ENCODE measurements at places on chromosomes 13 and 19. TPM values are rescaled to one million over a fixed set of nuclear protein-coding genes. Genes with fewer than 3 reads are reported as not detected.

The SIAH3 gene
- total RNA-seq = not detected

DNA sequence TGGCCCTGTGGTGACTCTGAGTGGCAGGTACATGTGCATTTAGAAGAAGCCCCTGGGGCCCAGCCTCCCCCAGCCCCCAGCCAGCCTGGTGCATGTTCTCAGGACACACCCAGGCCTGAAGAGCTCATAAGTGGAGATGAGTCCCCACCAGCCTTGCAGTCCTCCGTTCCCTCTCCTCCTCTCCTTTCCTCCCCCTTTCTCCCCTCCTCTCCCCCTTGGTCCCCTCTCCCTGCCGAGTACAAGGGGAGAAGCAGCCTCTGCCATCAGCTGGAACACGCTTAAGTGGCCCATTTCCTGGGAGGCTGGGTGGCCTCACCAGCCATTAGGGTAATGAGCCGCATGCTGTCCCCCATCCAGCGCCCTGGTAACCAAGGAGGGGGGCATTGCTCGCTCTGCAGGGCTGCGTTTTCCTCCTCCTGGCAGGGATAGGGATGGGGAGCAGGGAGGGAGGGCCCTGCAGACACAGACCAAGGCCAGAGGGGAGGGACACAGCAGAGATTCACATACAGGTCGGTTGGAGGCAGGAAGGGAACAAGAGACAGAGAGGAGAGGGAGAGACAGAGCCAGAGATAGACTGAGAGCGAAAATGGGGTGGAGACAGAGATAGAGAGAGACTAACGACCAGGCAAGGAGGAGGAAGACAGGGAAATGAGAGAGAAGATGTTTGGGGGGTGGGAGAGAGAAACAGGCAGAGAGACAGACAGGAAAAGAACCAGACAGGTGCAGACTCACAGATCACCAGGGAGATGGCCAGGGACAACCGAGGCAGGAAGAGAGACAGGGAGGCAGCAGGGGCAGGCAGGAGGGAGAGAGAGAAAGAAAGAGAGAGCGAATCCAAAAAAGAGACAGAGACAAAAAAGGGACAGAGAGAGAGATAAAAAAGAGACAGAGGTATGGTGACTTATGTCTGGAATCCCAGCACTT lies 19.3 kb upstream of the DPP9 start:
- DNase-seq = no peak

DNA sequence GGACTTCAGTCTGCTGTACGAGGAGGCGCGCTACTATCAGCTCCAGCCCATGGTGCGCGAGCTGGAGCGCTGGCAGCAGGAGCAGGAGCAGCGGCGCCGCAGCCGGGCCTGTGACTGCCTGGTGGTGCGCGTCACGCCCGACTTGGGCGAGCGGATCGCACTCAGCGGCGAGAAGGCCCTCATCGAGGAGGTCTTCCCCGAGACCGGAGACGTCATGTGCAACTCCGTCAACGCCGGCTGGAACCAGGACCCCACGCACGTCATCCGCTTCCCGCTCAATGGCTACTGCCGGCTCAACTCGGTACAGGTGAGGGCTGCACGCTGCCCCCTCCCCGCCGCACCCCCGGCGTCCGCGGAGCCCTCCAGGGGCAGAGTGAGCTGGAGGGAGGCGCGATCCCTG lies 14.6 kb downstream of the KCTD15 start:
- DNase-seq = peak; percentile 66

The AP2A1 gene
- total RNA-seq = 81.1 TPM

The LRRC63 gene
- total RNA-seq = not detected

DNA sequence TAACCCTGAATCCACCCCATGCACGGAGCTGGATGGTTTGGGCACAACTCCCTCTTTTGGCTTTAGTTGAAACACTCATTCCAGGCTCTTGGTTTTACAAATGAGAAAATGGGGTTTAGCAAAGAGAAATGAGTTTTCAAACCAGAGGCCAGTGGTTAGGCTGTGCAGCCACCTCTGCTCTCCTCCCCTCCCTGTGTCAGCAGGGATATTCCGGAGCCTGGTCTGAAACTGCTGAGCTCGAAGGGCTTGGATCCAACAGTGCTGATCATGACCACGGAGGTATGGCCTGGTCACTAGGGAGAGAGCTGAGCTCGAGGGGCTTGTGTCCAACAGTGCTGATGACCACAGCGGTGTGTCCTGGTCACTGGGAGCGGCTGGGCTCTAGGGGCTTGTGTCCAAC lies 41.5 kb downstream of the ZNF787 start:
- DNase-seq = no peak

The OR7D4 gene
- not detected for total RNA-seq

DNA sequence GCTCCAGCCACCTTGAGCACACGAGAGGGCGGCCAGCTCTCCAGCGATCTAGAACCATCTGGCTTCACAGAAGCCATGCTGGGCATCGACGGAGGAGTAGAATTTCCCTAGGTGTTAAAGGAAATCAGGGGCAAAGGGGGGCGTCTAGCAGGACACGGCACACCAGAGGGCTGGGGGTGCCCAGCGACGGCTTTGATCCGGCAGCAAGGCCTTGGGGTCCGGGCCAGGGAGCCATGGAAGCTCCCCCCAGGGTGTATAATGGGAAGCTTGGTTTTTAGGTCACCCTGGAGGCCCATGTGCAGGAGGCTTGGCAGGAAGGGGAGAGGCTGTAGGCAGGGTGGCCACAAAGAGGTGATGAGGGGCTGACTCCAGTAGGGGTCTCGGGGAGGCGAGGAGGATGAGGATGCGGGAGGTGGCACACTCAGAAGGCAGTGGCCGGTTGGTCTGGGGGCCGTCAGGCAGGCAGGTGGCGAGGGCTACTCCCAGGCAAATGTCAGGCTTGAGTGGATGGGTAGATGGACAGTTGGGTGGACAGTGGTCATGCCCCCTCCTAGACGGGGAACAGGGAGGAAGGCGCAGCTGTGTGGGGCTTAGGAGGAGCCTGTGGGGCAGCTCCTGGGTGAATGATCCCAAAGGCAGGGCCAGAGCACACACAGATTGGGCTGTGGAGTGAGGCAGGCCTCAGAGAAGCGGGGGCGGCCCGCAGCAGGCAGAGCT lies 5.6 kb downstream of the KMT5C start:
- DNase-seq = no peak

- peak; percentile 89 for DNase-seq
These were observed 20.3 kb upstream of the AKT2 start for GRCh38 chr19:40305403-40305802.

DNA sequence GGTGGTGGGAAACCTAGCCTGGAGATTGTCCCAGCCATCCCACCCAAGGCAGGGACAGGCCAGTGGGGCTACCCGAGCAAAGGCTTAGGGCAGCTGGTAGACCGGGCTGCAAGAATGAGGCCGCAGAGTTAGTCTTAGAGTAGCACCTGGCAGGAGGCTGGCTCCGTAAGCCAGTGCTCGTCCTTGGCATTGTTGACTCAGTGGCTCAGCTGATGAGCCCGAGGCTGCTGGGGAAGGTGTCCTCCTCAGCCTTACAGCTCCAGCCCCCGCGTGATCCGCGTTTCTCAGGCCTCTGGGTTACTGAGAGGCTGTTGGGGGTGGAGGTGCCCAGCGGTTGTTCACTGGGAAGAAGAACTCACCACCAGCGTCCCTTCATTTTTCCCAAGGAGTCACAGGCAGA lies 24.7 kb downstream of the PPP1R37 start:
- DNase-seq = no peak

GRCh38 chr19:16660763-16661479 lies at the start of gene TMEM38A:
Gene TMEM38A, plus strand, starts transcription at chr19:16661139. Its CDS starts 79 bp downstream, at chr19:16661218.
- peak; percentile 71 for DNase-seq

The KIR3DL2 gene
- not detected for total RNA-seq

GRCh38 chr13:113803409-113804016 lies 44.5 kb downstream of the TMEM255B start:
- DNase-seq = no peak

The ZNF180 gene
- total RNA-seq = 11.1 TPM

DNA sequence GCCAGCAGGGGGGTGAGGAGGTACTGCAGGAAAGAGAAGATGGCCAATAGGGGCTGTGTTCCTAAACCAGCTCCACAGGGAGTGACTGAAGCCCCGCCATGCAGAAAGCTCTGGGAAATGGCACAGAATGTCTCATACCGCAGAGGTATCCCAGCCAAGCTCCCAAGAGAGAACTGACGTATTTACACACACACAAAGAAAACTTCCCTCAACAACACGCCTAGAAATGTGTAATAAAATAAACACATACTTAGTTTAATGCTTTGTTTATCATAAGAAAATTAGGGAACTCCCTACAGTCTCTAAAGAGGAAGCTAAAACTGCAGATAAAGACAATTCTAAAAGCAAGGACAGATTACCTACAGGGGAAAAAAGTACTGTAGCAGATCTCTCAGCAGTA lies 40.0 kb downstream of the ESD start:
- no peak for DNase-seq

- DNase-seq = no peak
These were observed 743.8 kb upstream of the SLC10A2 start for GRCh38 chr13:103810026-103810425.

- DNase-seq = no peak
These were observed 3.0 kb upstream of the TNNT1 start for GRCh38 chr19:55152017-55152416.

GRCh38 chr13:97249796-97250495 lies 27.8 kb downstream of the MBNL2 start:
- DNase-seq = no peak

- DNase-seq = no peak
These were observed 70.2 kb downstream of the KLF2 start for GRCh38 chr19:16394681-16395375.

The PHLDB3 gene
- 5.7 TPM for total RNA-seq

DNA sequence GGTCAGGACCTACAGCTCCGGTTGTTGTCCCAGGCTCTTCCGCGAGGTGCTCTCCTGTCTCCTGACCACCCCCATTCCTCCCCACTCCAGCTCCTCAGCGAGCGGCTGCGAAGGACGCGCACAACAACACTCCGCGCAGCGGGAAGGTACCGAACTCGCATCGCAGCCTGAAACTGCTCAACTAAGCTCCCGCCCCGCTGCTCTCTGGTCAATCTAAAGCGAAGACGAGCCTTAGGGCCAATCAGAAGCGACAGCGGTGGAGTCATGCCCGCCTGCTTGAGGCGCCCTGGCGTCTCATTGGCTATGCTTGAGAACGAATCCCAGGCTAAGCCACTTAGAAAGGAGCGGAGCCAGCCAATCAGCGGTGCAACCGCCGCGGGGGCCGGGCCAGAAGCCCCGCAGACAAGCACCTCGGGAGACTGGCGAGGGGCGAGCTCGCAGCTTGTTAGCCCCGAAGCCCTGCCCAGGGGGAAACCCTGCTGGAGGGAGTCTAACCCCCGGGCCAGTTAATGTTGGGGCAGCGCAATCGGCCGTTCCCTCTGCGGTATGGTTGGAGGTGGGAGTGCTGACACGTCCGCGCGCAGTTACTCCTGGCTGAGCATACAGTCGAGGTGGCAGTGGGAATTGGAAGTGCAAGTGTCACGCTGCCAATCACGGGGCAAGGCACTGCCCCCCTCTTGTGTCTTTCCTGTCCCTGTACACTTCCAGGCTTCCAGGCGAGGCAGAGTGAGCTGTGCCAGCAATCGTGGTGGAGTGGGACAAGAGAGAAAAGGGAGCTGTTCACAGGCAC lies 1.9 kb upstream of the ZBTB32 start:
- peak; percentile 98 for DNase-seq

DNA sequence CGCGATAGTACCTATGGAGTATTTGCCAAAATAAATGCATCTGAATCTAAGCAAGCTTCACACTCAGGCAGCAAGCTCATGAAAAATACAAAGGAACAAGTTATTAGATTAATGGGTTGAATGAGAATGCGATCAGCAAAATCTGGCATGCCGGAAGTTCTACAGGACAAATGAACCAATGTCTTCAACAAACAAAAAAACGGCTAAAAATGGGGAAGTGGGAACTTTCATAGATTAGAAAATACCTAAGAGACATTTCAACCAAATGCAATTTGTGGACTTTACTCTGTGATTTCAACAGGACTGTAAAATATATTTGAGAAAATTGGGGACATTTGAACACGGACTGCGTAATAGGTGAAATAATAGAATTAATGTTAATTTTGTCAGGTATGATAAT lies 22.4 kb upstream of the RNASEH2B start:
- no peak for DNase-seq

DNA sequence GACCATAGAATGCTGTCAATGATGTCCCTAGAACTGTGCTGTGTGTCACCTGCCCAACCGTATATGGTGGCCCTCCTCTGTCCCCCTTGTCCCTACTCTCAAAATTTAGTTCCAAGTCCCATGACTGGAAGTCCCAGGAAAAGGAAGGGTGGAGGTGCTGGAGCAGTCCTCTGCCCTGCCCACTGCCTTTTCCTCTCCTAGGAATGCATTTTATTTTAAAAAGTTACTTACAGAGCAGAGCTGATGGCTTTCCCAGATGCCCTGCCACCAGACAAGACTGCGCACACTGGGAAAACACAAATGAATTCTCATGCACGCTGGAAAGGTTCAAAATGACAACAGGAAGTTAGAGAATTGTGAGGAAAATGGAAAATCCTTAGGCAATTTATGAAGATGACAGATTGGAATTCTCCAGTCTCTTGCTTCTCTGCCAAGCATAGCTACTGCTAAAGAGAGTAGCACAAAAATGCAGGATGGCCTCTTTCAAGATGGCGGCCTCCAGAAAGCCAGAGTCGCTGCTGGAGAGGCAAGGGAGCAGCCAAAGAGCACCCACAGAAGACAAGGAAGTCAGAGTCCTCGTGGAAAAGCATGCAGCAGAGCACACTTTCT lies 117.1 kb upstream of the TSC22D1 start:
- DNase-seq = no peak

GRCh38 chr13:37023871-37024270 lies 23.3 kb downstream of the EXOSC8 start:
- no peak for DNase-seq

GRCh38 chr13:60981407-60981806 lies 434.2 kb downstream of the PCDH20 start:
- no peak for DNase-seq

The FXYD7 gene
- total RNA-seq = 3.3 TPM

DNA sequence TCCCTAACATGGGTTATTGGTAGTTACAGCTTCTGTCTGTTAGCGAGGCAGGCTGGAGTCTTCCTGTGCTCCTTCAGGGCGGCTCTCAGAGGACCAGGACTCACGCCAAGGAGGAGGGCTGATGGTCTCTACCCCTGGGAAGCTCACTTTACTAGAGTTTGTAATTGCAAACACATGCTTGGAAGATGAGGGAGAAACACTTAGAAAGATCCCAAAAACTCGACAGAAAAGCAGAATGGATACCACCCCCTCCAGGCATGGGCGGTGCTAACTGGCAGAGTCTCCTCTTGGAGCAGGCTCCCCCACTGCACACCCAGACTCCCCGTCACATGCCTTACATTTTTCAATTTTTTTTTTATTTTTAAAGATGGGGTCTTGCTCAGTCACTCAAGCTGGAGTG lies 62.0 kb downstream of the PARP4 start:
- DNase-seq = no peak

- DNase-seq = no peak
These were observed 19.1 kb downstream of the PGLS start for GRCh38 chr19:17530586-17530985.

DNA sequence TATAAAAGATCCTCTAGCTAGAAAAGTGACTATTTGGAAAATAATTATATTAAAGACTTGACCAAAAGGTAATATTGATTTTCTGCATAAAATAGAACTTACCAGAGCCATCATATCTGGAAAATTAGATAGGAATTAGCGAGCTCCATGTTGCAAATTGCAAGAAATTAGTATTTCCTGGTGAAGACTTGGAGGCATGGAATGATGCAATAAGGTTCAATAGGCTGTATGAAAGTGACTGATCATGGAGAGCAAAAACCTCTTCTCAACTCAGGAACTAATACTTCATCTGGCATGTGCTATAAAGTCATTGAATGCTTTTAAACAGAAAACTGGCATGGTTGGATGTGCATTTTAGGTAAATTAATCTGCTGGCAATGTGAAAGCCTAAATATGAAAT lies 66.3 kb upstream of the UFM1 start:
- DNase-seq = no peak

- DNase-seq = no peak
These were observed 251.2 kb upstream of the OBI1 start for GRCh38 chr13:78910147-78910546.

The ZNF418 gene
- total RNA-seq = 11.0 TPM

All from sigmoid colon (tissue), 7 donors.